ENCODE measurements at places on chromosomes 3 and 15. TPM values are rescaled to one million over a fixed set of nuclear protein-coding genes. Genes with fewer than 3 reads are reported as not detected.

Gene GABRR3
- total RNA-seq = not detected

DNA sequence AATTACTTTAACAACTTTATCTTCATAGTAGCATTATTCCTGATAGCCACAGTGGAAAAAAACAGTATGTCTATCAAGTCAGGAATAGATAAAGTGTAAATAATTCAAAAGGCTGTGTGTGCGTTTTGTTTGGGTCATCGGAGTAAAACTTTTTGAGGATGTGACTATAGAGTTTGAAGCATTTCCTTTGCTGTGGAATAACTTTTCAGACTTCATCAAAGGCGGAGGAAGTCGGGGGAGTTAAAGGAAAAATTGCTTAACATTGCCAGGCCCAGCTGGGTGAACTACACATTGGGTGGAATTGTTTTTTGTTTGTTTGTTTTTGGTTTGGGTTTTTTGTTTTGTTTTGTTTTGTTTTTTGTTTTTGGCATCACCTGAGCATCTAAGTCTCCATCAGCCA lies 70.4 kb upstream of the CRTC3 start:
- no peak for ATAC-seq

- no peak for ATAC-seq
Observed at GRCh38 chr3:186552408-186553031, 8.3 kb upstream of the CRYGS start.

Gene PDZRN3
- total RNA-seq = 227 TPM

Gene ARHGEF26
- total RNA-seq = 139 TPM

Gene XIRP1
- not detected for total RNA-seq

GRCh38 chr3:45592830-45593707 lies 1.5 kb upstream of the LIMD1 start:
- peak; percentile 87 for ATAC-seq

- ATAC-seq = no peak
Observed at GRCh38 chr3:32220006-32220405, 18.5 kb upstream of the CMTM8 start.

- ATAC-seq = no peak
Observed at GRCh38 chr15:63655683-63656372, 58.6 kb downstream of the FBXL22 start.

Gene RASGRF1
- total RNA-seq = 0.13 TPM

DNA sequence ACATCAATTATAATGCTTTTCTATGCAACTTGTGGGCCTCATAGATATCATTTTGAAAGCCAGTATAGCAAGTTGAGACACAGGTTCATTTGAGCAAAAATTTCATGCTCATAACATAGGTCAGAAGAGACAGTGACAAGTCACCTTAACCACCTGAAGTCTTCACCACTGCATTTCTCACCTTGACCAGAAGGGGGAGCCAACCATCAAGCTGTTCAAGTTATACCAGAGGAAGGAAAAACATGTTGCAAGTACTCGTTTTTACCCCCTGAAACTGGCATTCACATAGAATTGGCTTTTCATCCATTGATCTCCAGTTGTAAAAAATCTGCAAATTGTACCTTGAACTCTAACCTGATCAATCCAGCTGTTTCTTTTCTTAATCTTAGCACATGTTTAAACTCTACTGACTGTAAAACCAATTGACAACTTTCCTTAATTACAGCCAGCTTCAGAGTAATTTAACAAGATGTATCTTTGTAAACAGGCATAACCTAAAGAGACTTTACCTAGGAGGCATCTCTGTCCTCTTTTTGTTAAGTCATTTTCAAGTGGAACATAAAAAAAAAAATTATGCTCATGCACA lies 1.4 kb downstream of the LMOD3 start:
- no peak for ATAC-seq

DNA sequence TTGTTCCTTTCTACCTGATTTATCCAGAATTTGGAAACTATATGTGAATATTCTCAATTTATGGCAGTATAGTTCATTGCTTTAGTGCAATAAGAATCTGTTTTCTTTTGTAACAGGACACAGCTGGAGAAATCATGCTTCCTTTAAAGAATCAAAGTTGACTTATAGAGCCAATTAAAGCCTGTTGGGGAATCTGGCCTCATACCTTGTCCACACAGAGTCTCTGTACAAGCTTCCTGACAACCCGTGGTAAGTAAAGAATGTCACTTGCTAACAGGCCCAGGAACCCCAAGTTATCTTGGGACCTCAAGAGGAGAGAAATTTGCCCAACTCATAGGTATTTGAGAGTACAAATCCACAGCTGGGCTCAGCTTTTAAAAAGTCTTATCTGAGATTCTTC lies 10.2 kb downstream of the ZNF445 start:
- no peak for ATAC-seq

DNA sequence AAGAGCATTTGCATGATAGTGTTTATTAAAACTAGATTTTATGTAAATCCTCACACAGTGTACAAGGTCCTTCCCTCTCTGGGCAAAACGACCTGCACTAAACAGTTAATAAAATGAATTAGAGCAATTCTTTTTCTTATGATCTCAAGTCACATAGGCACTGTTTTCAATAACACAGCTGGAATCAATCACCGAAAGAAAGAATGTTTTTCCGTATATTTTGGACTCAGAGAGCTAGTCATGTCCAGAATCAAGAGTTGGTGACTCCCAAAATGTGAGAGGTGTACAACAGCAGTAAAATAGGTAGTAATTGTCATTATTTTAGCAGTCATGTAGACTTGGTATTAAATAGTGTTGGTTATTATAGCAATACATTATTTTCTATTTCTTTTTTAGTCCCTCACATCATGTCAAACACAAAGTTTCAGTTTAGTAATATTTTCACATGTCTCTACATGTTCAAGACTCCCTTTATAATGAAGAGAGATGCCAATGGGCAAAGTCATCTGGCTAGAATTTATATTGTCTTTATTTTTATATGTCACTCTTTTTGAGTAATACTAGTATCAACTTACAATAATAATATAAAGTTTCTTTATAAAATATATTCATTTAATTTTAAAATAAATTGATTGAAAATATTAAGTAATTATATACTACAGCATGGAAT lies 448.6 kb upstream of the CDIN1 start:
- no peak for ATAC-seq

Gene SPG11
- 45.2 TPM for total RNA-seq

Gene RBP2
- total RNA-seq = not detected

GRCh38 chr3:105140899-105141367 lies 225.8 kb upstream of the ALCAM start:
- ATAC-seq = no peak

DNA sequence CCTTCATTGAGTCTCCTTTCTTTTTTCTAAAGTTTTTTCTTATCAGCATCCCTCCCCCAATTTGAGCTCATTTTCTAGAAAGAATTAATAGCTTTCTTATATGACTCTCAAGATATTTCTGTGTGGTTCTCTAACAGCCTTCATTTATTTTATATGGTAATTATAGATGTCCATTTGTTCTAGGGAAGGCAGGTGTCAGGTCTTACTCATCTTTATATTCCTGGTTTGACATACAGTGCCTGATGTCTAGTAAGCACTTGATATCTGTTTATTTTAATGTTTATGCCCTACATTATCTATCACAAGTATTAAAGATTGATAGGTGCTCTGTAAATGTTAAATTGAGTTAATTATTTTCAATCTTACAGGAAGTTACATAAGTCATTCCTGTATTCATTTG lies 426.7 kb upstream of the TPRG1 start:
- no peak for ATAC-seq

Gene AADAC
- not detected for total RNA-seq

DNA sequence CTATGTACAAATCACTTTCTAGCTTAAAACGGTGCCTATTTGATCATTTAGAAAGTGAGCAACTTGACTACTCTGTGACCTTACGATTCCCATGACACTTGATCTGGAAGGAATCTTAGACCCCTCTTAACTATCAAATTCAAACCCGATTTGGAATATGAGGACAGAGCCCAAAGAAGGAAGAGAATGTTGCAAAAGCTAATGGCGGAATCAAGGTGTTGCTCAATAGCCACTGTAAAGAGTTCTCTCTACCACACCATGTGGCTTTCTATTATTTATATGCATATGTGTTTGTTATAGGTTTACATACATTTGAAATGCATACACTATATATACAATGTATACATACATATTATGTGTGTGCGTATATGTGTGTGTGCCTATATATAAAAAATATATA lies 39.9 kb downstream of the PYDC2 start:
- no peak for ATAC-seq

Gene ALPK3
- total RNA-seq = 19.1 TPM

Gene SKOR1
- 0.67 TPM for total RNA-seq

DNA sequence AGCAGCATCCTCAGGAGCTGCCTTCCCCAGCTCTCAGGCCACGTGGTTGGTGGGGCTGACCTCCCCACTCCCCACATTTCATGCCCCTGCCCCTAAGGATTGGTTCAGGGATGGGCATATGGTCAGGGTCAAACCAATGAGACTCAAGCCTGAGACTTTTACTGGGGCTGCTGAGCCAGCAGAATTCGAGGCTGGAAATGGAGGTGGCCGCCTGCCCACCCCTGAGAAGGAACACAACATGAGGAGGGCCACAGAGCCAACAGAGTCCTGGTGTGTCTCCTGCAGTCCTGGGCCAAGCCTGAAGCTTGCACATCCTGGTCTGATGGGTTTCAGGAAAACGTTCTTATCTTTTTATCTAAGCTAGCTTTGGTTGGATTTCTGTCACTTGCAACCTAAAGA lies 5.9 kb downstream of the EHD4 start:
- ATAC-seq = no peak

DNA sequence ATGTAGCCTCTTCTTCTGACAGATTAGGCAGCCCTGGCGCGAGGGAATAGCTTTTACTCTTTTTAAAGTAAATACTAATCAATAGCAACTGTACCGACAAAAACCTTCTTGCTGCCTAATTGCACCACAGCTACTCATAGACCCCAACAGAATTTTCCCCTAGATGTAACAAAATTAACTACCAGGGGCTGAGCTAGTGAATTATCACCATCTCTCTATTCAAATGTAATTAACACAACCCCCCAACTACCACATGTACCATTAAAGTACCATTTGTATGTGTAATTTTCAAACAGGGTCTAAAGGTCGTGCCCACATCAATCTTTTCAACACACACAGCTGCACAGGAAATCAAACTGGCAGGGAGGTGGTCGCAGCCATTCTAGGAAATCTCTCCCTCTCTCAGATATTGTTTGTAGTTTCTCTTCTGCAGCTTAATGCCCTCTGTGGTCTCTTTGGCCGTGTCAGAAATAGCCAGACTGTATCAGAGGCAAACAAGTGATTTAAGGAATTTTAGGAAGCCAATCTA lies 322.9 kb downstream of the RORA start:
- ATAC-seq = no peak

- ATAC-seq = peak; percentile 69
Observed at GRCh38 chr3:12158387-12159226, at the start of gene TIMP4. Gene TIMP4, minus strand, starts transcription at chr3:12158912. Its CDS starts 72 bp downstream, at chr3:12158840.

Gene TJP1
- total RNA-seq = 105 TPM

DNA sequence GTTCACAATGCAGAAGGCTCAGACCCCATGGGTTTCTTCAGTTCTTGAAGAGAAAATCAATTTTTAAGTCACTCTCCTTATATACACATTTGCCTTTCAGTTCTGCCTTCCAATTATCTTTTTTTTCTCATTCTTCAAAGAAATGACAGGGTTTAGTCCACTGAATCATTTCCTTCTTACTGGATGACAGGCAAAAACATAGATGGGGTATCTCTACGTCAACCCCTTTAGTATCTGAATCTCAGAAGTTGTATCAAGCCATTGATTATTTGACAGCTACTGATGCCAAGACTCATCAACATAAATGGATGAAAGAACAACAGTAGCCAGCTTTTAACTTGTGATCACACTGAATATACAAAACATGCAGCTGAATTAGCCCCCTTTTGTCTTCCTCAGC lies 6.5 kb downstream of the ATOSA start:
- no peak for ATAC-seq

GRCh38 chr15:45842151-45842550 lies 207.3 kb downstream of the SQOR start:
- no peak for ATAC-seq

DNA sequence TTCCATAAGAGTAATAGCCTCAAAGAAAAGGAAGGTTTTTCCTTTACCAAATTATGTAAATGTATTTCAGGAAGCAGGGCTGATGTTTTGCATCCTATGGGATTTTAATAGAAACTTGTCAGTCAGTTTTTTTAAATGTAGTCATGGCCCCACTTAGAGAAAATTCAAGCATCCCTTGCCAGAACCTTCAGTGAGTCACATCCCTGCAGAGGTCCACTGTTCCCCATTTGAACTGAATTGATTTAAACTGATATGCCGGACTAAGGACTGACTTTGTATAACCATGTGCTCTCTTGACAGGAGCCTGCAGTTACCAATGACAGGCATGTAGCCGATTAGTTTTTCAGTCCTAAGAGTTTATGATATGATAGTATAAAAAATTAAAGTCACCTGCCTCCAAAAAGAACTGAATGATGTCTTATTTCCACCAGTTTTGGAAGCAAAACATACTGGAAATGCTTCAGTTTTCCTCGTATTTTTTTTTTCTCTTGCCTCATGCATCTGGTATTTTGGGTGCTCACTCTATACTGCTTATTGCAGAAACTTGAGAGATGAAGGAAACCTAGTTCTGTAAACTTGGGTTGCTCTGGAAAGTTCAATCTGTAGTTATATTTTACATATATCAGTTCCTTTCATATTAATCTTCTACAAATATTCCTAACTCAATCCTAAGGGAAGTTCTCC lies 30.7 kb downstream of the LRTM1 start:
- no peak for ATAC-seq

DNA sequence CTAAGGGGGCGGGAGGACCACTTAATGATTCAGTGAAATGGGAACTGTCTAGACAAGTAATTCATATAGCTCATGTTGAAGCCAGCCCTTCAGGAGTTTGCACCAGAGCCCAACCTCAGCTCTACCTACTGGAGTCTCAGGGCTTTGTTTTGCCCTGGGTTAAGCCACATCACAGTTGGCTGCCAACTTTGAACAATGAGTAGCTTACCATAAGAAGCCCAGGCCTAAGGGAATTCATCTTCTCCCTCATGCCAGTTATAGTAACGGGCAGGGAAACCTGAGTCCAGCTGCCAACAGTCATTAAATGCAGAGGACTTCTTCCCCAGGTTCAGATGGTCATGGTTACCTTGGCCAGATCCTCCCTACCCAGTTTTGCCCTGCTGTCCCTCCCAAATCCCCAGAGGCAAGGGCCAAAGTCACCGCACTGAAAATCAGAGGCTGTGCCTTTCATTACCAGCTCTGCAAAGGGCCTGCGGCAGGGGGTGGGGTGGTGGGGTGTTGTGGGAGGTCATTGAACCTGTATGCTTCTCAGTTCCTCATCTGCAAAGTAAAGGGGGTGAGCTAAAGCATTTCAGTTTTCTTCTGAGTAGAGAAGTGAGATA lies 302.2 kb upstream of the NR2E3 start:
- ATAC-seq = no peak

GRCh38 chr3:131796558-131797198 lies 238.1 kb downstream of the CPNE4 start:
- no peak for ATAC-seq

Measured in gastroesophageal sphincter (tissue), 4 donors.